ENCODE measurements at places on chromosomes 2 and 18.

- DNase-seq = no peak
Measured at GRCh38 chr2:55038428-55038827, 11.8 kb downstream of the RTN4 start.

DNA sequence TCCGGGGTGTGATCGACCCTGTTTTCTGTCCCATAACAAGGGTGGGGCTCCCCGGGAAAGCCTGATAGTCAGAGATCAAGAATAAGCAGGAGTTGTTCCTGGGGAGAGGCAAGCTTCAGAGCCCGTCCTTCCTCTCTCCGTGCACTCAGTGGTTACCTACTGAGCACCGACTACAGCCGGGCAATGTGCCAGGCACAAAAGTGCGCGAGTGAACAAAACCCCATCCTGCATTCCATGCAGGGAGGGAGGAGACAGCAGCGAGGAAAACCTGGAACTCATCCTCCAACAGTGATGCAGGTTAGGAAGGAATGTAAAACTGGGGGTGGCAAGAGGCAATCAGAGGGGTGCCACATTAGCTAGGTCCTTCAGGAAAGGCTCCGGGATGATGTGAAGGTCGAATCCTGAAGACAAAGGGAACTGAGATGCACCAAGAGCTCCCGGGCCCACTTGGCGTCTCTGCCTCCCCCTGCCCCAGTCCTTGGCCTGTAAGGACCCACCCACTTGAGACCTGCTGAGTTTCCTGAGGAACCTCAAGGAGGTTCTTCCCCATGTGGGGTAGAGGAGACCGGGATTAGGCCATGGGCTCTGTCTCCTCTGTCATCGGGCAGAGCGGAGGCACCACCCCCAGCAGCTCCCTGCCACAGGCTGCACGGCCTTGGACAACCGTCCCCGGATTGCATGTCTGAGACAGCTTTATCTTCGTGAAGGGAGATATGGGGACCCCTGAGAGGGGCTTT, 198.2 kb downstream of the NDUFA10 start:
- DNase-seq = no peak

DNA sequence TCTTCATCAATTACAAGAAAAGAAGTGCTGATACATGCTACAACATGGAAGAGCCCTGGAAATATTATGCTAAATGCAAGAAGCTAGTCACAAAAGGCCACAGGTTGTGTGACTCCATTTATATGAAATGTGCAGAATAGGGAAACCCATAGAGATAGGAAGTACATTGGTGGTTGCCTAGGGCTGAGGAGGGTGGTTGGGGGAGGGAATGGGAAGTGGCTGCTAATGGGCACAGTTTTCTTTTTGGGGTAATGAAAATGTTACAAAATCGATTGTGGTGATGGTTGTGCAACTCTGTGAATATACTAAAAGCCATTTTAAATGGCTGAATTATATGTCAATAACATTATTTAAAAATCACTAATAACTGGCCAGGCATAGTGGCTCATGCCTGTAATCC, 24.3 kb upstream of the RESP18 start:
- DNase-seq = no peak

DNA sequence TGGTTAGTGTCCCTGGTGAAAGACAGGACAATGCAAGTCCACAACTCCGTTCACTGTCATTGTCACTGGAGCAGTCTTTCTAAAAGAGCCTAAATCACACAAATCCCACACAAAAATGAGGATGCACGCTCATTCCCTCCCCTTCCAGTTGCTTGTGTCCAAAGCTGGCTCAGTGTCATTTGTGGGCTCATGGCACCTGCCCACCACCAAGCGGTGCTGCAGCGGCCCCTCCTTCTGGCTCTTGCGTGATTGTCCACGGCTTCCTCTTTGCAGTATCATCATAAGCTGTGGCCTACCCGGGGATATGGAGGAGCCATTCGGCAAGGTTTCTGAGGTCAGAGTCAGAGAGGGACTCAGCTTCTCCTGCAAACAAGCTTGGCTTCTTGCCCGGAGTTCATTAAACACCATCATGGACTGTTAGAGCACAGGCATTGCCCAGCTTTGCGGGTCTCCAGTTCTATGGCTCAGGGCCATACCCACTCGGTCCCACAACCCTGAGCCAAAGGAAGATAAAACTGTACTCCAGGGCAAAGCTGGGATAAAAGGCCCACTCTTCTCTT, 179.4 kb upstream of the AGAP1 start:
- DNase-seq = no peak

GRCh38 chr2:163155279-163155883, 316.8 kb upstream of the KCNH7 start:
- no peak for DNase-seq

- DNase-seq = no peak
Measured at GRCh38 chr18:8106603-8107002, 502.6 kb upstream of the RAB12 start.

- no peak for DNase-seq
Measured at GRCh38 chr2:179751163-179751809, 110.1 kb downstream of the ZNF385B start.

Data from naive thymus-derived CD8-positive, alpha-beta T cell (primary cell).